ENCODE measurements at places on chromosomes 5 and 9.

GRCh38 chr9:130849356-130849755 lies 14.3 kb downstream of the ABL1 start:
- H3K4me3 ChIP-seq = no peak overlapping the region
- H3K36me3 ChIP-seq = peaks cover 2% of the 10 kb centered on the region
- DNase-seq = no peak
- peaks cover 3% of the 10 kb centered on the region for H3K4me1 ChIP-seq
- no peak overlapping the region for H3K27ac ChIP-seq
- H3K27me3 ChIP-seq = no peaks in the 10 kb centered on the region

DNA sequence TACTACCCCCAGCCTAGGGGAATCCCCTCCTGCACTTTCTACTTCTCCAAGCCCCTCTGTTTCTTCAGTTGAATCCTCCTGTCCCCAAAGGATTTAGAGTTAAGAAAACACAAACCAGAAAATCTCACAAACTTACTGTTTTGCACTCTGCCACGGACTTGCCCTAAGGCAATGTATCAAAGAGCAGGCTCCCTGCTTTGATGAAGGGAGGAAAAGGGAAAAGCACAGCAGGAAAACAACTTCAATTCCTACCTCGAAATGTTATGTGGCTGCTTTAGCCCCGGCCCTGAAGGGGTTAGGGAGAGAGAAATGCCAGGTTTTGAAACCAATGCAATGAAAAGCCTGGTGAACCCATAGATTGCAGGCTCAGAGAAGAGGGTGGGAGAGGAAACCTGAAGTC lies 254.7 kb downstream of the MAN2A1 start:
- DNase-seq = no peak
- peaks cover 21% of the 10 kb centered on the region for H3K4me1 ChIP-seq
- H3K27ac ChIP-seq = no peak overlapping the region
- H3K27me3 ChIP-seq = peaks cover 2% of the 10 kb centered on the region
- no peaks in the 10 kb centered on the region for H3K36me3 ChIP-seq

DNA sequence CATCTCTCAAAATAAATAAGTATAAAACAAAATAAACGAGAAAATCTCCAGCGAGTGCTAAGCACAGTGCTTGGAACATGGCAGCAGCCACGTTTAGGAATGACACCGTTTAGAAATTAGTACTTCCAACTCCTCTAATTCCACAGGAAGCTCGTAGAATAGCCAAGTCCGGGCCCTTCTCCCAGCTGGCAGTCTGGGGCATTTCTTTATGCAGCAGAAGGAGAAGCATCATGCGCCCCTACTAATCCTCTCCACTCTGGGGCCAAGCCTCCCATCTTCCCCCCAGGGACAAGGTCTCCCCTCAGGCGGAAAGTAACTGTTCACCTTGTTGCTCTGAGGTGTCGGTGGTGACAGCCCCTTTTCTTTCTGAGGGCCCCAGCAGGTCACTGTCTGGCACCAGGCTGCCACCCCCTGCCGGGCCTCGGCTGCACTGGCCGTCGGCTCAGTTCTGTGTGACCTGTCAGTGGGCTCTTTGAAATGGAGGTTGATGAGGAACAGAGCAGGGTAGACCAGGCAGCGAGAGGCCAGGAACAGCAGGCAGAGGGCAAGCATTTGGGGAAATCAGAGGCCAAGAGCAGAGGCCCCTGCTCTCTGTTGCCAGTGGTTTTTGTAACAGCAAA lies 113.5 kb upstream of the WWC1 start:
- H3K4me1 ChIP-seq = peaks cover 2% of the 10 kb centered on the region
- no peak overlapping the region for H3K27ac ChIP-seq
- no peak overlapping the region for H3K4me3 ChIP-seq
- no peaks in the 10 kb centered on the region for H3K27me3 ChIP-seq
- DNase-seq = no peak

GRCh38 chr9:18393340-18394130 lies 80.4 kb upstream of the ADAMTSL1 start:
- no peak overlapping the region for H3K4me3 ChIP-seq
- H3K36me3 ChIP-seq = no peaks in the 10 kb centered on the region
- no peak overlapping the region for H3K27ac ChIP-seq
